ENCODE measurements at places on chromosomes 1 and 21.

DNA sequence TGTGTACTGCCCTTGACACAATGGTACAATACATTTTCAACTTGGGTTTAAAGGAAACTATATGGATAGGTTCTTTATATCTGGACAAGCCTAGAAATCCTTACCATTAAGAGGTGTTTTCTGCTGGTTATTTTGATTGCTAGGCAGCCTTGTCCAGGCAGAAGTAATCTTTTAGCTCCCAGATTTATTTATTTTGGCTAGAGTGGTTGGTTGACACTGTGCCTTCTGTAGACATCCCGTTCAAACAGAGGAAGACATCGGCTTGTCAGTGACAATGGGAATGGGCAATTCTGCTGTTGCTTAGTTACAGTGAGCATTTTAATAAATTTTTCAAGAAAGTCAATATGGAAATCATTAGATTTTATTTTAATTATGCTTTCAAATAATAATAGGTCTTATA, 138.8 kb downstream of the VPS13D start:
- peak; percentile 30 for DNase-seq

GRCh38 chr21:41559658-41560631, 52.0 kb upstream of the TMPRSS2 start:
- DNase-seq: no peak

- DNase-seq: no peak
Observed at GRCh38 chr1:74396462-74396861, 115.9 kb downstream of the LRRC53 start.

DNA sequence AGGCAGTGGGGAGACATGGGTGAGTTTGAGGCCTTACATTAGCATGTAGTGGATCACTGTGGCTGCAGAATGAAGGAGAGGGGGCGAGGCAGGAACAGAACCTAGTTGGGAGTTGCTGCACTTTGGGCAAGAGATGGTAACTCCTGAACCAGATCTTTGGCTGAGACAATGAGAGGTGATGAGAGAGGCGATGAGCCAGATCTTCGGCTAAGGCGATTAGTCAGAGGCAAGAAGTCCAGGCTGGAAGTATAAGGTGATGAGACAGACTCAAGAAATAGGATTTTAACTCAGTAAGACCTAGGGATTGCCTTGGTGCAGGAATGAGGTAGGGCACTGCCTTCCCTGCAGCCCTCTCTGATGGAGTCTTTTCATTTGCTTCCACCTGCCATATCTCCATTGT, 9.1 kb upstream of the ARTN start:
- no peak for DNase-seq

- no peak for DNase-seq
Observed at GRCh38 chr1:210707300-210708240, 378.9 kb downstream of the HHAT start.

DNA sequence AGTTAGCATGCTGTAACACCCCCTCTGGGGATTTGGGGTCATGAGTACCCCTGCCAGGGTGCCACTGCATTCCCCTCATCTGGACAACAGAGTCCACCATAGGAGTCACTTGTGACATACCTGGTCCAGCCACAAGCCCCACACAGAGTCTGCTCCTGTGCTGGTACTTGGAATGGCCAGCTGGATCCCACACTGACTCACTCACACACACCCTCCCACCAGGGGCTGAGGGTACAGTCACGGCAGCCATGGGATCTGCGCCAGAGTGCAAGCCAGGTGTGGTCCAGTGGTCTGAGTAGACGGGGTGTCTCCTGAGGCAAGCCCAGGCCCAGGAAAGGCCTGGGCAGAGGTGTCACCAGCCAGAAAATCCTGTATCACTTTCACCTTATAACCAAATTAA, 67.7 kb downstream of the MRPL39 start:
- DNase-seq: no peak

DNA sequence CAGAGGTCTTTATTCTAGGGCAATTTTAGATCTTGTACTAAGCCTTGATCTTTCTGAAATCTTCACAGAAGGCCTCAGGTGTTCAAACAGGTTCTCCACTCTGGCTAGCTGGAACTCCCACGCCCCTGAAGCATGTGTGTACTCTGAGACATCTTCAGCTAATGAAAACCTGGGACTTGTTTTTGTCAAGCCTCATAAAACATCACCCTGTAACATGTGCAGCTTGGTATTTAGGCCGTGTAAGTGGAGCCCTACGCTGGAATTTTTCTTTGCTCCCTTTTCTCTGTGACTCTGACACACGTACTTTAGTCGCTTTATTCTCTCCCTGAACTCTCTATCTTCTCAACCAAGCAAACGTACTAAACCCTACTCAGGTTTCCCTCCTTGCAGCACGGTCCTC, 701.9 kb upstream of the ZP4 start:
- DNase-seq: no peak

DNA sequence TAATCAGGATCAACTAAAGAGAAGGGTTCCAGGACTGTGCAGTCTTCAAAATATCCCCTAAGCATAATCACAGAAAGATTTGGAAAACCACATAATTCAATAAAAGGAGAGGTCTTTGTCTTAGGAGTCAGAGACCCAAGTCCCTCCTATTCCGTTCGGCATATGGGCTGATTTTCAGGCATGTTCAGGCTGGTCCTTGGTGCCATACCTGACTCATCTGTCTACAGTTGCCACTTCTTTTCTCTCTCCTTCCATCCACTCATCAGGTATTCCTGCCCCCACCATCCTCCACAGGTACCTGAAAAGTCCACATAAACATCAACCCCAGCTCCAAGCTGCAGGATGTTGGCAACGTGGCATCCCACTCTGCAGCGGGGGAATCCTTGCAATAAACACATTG, 29.7 kb upstream of the RPL11 start:
- DNase-seq: no peak

DNA sequence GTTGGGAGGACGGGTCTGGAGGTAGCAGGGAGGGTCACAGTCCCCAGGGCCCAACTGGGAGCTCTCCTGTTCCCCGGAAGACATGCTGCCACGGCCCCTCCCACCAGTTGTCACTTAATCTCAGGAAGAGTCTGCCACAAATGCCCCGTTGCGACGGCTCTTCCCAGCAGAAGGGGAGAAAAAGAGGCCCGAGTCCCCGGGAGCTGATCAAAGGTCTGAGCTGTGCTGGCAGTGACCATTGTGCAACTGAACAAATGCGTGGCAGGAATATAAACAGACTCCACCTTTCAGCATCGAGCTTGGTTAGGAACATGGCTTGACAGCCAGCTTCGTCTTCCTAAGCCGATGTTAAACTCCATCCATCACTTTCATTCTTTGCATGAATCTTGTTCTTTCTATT, 27.8 kb upstream of the ZBTB21 start:
- no peak for DNase-seq

DNA sequence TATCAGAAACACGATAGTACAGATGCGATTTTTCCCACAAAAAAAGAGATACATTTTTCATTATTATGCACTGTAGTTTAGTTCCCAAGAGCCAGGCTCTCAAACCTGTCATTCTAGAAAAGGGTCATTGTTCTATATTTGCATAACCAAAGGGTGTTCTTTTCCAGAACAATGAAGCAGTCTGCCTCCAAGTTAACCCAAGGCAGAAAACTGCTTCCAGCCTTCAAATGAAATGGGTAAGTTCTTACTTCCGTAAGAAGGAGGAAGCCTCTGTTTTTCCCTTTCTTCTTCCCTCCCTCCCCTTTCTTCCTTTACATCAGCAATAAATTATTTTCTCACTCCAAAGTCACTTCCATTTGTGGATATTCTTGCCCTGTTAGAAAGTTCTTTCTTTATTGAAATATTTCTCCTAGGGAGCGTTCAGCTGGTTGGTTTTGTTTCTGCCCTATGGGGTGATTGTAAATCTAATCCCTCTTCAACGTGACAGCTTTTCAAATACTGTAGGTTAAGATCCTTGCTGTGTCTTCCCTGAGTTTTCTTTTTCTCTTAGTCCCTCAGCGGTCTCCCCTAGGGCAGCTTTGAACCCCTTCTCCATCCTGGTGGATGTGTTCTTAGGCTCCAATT, 77.3 kb upstream of the PTGFRN start:
- no peak for DNase-seq

DNA sequence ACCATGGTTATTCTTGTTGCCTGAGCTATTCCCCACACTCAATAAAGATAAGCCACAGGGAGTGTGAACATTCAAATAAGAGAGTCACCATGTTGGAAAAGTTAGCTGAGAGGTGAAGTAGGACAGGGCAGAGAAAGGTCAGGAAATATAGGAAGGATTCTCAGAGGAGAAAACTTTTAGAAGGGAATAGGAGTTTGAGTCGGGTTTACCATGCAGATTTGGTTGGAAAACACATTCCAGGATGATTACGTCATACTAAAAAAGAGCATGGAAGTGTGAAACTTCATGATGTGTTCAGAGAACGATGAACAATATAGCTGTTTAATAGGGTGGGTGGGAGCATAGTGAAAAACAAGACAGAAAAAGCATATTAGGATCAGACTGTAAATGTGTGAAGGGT, 1125.3 kb upstream of the ADGRL2 start:
- no peak for DNase-seq

DNA sequence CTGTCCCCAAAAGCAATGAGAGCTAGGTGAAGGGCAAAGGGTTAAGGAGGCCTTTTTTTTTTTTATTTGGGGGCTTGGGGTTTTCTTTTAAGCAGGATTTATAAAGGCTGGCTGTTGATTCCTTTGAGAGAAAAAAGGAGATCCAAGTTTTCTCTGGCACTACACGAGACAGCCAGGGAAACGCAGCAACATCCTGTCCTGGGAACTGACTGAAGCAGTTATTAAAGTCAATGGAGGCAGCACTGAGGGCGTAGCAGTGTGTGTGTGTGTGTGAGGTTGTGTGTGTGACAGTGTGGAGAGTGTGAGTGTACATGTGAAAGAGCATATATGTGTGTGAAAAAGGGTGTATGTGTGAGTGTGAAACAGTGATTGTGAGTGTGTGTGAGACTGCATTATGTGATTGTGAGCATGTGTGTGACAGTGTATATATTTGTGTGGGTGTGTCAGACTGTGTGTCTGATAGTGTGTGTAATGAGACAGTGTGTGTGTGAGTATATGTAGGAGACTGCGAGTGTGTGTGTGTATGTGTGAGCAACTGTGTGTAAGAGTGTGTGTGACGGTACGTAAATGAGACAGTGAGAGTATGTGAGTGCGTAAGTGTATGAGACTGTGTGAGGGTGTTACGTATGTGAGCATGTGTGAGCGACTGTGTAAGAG, 65.9 kb upstream of the TIAM1 start:
- no peak for DNase-seq

DNA sequence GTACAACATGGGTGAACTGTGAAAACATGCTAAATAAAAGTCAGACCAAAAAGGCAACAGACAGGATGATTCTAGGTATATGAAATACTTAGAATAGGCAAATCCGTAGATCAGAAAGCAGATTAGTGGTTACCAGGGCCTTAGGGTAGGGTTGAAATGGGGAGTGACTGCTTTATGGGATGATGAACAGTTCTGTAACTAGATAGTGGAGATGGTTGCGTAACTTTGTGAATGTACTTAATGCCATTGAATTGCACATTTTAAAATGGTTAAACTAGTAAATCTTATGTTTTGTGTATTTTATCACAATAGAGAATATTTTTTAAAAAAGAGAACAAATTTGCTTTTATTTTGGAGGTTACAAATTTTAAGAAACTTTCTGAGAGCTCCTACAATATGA, 17.4 kb downstream of the ZNF326 start:
- no peak for DNase-seq

GRCh38 chr1:9798236-9799130, 25.3 kb downstream of the CLSTN1 start:
- DNase-seq: no peak

DNA sequence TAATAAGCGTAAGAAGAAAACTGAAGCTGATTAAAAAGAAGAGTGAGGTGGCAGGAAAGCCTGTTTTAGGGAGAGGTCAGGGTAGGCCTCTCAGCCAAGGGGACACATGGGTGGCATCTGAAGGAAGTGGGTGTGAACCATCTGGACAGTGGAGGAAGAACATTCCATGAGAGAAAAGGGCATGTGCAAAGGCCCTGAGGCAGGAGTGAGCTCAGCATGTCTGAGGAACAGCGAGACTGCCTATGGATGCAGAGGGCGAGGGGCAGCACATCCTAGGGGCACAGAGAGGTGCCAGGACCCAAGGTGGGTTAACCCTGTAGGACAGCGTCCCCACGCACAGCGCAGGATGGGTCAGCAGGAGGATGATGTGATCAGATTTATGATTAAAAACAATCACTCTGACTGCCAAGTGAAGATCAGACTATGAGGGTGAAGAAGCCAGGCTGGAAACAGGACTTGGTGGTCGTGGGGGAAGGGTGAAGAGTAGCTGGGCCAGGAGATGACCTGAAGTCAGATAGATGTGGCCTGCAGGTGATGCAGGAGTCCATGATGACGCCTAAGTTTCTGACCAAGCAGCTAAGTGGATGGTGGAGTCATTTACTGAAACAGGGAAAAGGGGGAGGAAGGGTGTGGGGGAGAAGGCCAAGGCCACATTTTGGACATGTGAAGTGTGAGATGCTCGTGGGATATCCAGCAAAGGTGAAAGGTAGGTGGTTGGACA, 37.9 kb downstream of the PABPC4 start:
- DNase-seq: no peak

DNA sequence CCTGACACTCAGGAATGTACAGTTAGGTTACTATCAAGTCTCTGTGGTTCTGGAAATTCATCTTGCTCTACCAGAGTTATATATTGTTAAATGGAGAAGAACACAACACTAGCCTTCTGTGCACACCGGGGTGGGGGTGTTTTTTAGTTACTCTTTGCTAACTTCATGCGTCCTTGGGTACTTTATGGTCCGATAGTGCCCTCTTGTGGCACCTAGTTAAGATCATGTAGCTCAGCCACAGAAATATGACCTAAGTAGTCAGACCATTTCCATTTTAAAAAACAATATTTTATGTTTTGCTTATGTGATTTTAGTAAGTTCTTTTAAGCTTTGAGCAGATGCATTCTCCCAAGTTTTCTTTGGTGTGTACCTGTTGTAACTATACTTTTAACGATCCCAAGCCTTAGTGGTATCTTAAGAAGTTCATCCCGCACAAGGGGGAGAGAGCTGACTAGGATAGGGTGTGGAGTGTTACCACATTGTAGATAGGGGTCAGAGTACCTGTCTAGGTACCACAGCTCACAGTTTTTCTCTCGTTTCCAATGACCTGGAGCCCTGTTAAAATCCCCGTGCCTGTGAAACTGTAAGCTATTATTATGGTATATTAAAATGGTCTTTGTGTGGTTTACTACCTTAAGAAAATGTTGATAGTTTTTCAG, 20.6 kb upstream of the SH3D21 start:
- DNase-seq: peak; percentile 90

DNA sequence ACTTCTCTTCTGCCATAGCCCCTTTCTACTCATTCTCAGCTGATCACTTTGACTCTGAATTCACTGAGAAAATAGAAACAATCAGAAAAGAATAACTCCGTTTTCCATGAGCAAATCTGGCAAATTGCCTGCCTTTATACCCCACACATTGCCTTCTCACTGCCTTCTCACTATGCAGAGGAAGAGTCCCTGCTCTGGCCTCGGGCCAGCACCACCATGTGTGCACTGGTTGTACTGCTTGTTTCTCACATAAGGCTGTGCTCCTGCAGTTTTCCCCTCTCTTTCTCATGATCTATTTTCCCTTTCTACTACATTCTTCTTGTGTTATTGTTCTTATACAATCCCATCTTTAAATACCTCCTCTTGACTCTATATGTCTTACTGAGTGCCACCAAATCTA, 2.3 kb upstream of the HMGCS2 start:
- no peak for DNase-seq

All from activated CD4-positive, alpha-beta T cell treated with anti-CD3 and anti-CD28 coated beads, Interleukin-2, amount 10 ng/mL, durations not matched to agents 24 days and 14 days (primary cell).